Spinal cord (tissue), 10 donors: ENCODE measurements at places on chromosomes 2 and 18.

- no peak for DNase-seq
Measured at GRCh38 chr18:56380685-56381084, 257.7 kb downstream of the TXNL1 start.

GRCh38 chr2:5164776-5165525 lies 527.2 kb upstream of the SOX11 start:
- DNase-seq: no peak

GRCh38 chr2:233680361-233681045 lies 1.2 kb upstream of the UGT1A7 start:
- DNase-seq: no peak

- no peak for DNase-seq
Measured at GRCh38 chr2:162226836-162227235, 16.4 kb downstream of the FAP start.

DNA sequence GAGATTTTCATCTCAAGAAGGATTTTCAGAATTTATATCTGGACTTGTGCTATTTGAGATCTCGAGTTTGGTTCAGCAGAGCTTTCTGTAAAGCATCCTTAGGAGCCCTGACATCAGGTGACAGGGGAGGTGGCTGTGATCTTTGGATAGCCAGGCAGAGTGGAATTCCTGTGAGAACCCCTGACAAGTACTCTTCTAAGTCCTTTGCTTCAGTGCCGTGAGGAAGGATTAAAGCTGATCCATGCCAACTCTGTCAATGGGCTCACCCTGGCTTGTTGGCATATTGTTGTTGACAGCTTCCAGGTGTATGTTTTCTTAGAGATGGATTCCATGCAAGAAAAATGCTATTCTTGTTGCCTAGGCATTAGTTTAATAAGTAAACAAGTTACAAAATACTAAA lies 38.0 kb upstream of the NFE2L2 start:
- DNase-seq: no peak

- DNase-seq: no peak
Measured at GRCh38 chr2:30675758-30676157, 131.5 kb downstream of the CAPN13 start.

DNA sequence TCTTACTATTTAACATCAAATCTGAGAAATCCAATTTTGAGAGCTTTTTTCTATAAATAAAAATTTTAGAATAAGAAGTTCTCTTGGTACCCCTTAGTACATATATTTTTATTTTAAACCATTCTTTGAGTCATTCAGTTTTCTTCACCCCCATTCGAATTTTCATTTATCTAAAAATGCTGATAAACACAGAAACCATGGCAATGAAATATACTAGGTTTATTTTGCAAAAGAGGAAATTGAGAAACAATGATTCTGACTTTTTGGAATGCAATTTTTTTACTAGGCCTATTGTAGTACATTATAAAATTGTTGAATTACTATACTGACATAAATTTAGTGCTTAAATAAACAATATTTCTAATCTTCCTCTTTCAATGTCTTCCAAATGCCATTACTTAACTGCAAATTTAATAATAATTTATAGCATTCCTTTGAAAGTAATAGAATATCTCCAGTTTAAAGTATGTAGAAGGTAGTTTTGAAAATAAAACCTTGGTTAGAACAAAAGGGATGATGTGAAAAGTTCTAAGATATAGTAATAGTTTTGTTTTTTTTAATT lies 46.3 kb downstream of the TANK start:
- no peak for DNase-seq

GRCh38 chr2:199261239-199261638 lies 196.5 kb downstream of the SATB2 start:
- no peak for DNase-seq

GRCh38 chr18:23812546-23813440 lies 123.5 kb downstream of the LAMA3 start:
- no peak for DNase-seq

DNA sequence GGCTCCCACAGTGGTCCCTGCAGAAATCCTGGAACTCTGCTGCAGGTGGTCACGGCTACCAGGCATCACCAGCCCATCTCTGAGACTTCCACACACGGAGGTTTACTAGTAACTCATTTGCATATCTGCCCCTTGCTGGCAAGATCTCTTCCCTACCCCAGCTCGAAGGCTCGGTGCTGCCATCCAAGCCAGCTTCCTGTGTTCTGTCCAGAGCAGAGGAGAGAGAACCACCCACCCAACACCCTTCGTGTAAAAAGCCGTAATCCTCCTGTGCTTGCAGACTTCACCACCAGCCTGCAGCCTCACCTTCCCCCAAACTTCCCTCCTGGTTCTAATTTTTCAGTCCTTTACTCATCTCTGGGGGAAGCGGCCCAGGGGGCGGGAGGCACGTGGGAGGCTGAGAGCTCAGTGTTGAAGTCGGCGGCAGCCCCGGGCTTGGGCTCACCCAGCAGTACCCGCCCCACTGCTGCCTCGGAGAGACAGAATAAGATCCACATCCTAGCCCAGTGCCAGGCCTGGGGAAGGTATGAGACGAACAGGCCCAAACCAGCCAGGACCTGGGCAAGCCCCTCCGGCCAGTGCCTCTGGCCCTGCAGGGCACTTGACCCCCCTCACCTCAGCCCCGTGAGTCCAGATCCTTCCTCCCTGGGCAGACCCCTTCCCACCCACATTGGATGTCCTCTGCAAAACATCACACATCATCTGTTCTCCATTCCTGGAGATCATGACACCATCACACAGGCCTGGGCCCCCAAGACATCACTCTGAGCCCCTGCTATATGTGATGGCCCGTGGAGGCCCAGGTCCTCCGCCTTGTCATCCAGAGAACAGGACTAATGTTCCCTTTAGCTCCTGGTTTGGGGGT lies 145.8 kb upstream of the ID2 start:
- DNase-seq: no peak

DNA sequence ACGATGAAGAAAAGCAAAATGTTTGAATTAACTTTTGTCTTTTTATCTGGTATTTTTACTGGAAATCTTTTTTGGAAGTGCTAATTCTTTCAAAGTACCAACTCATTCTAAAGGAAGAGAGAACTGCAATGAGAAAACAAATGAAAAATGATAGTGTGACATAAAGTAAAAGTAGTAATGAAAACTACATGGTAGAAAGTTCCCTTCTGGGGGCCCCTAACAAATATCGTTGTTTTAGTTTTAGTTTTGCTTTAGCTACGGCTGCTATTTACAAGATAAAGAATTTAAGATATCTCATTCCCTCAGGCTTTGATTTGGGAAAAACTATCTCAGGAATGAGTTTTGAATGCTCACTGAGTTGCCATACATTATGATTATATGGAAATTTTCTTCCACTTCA lies 161.4 kb downstream of the XIRP2 start:
- DNase-seq: no peak

DNA sequence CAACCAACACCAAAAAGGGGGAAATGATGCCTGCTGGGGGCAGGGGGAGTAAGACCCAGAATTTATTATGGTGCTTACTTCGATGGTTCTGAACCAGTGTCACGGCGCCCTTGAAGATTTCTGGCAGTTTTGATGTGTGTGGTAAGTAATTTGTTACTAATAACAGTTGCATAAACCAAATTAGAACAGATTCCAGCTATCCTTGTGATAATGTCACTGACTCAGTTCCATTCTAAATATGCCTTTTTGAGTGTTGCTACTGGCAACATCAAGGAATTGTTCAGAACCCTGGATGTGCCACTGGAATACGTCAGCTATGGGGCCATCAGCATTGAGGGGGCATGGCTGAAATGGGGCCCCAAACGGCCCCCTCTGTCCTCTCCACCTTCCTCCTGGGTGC lies 11.6 kb downstream of the SAG start:
- no peak for DNase-seq

GRCh38 chr2:24409171-24409570 lies 48.8 kb upstream of the ITSN2 start:
- DNase-seq: no peak

GRCh38 chr2:28658369-28658768 lies 93.3 kb upstream of the PPP1CB start:
- DNase-seq: no peak

GRCh38 chr2:129248198-129248597 lies 731.3 kb upstream of the RAB6C start:
- DNase-seq: no peak

DNA sequence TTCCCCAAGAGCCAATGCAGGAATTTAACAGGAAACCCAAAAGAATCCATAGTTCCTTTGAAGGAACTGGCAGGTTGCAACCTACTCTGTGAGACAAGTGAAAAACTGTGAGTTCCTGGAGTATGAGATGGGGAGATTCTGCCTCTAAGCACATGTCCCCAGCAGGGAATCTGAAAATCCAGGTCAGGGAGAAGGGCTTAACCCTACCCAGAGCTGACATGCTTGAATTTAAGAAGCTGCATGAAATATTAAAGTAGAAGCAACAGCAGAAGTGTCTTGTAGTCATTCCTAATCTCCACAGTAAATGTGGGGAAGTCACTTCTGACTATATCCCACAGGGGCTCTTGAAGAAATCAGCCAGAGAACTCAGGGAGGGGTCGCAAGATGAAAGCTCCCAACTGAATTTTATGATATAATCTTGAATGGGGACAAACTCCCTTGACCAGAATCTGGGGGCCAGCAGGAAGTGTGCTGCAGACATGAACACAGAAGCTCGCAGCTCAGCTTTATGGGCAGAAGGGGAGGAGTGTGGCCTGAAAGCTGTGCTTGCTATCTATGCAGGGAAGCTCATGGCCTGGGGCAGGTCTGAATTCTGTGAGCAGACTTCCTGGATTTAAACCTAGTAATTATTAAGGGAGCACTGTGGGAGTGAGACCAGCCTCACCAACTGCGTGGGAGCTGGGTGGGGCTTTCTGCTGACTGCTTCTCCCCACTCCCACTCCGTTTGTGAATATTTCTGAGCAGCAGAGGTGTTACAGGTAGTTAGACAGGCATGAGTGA lies 184.1 kb upstream of the KYNU start:
- DNase-seq: no peak

DNA sequence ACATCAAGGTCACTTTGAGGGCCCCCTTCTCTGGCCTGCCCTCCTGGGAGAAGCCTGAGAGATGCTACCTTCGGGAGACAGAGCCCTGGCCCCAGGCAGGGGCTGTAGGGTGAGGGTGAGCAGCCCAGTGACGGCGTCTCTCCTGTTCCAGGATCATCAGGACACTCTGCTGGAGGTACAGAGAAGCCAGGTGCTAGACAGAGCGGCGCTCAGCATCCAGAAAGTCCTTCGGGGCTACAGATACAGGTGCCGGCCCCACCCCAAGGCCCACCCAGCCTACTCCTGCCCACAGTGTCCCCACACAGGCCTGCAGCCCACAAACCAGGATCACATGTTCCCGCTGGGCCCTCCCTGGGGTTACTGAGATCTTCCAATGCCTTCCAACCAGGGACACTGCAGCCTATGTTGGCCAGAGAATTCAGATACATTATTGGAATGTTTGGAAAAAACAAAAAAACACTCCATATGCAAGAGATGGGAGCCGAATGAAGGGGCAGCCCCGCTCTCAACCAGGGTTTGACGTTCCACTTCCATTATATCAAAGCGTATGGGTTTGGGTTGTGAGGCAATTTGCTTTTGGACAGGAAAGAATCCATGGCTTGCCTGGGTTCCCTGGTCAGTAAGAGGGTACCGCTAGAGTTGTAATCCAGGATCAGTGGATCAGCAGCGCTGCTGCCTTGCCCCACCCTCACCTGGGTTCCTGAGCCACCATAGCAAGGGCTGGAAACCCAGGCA lies 49.5 kb upstream of the GPR17 start:
- DNase-seq: no peak

- DNase-seq: no peak
Measured at GRCh38 chr2:72619626-72620025, 206.2 kb downstream of the EXOC6B start.

DNA sequence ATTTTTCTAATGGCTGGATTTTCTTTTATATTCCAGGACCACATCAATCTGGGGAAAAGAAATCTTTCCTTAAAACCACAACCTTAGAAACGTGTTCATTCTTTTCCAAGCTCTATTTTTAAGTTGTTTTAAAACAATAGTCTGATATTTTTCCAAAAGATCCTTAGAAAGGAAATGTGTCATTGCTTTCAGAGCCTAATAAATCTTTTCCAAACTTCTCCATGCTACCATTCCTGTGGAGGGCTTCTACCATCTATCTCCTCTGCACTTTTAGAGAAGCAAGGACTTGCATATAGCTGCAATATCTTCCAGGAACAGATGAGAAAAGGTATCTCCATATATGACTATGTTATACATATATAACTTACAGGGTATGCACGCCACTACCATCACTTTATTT lies 21.2 kb downstream of the WDFY1 start:
- DNase-seq: no peak

GRCh38 chr2:214077727-214078126 lies 333.1 kb upstream of the VWC2L start:
- DNase-seq: no peak

- no peak for DNase-seq
Measured at GRCh38 chr2:99811544-99811943, 321.7 kb upstream of the REV1 start.

DNA sequence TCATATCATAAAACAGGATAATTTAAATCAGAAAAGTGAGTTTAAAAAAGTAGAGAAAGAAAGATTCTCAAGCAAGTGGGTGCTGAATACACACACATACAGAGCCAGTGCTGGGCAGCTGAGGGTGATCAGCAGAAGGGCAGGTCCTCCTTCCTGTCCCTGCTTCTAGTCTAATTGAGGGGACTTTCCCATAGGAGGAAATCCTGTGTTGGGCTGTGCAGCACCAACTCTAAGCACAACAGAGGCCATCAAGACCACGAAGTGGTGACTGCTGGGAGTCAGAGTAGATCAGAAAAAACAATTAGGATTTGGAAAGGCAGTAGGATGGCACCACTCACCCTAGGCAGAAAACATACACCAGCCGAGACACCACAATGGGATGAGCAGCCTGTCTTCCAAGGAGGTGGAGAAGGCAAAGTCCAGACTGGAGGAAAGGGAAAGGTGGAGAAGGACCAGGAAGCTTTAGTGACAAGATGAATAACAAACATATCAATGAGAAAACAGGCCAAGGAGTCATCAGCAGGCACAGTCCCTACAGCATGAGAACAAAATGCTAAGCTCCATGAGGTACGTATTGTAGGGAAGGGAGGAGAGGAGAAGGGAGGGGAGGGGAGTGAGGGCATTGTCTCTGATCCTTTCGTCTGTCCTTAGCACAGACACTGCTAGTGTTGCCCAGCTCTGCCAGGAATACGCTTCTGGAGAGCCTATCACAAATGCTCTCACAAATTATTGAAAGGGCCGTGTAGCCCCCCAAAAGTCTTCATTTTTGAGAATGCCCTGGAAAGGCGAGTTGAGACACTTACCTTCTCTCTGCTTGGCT lies 16.7 kb upstream of the MSGN1 start:
- no peak for DNase-seq

DNA sequence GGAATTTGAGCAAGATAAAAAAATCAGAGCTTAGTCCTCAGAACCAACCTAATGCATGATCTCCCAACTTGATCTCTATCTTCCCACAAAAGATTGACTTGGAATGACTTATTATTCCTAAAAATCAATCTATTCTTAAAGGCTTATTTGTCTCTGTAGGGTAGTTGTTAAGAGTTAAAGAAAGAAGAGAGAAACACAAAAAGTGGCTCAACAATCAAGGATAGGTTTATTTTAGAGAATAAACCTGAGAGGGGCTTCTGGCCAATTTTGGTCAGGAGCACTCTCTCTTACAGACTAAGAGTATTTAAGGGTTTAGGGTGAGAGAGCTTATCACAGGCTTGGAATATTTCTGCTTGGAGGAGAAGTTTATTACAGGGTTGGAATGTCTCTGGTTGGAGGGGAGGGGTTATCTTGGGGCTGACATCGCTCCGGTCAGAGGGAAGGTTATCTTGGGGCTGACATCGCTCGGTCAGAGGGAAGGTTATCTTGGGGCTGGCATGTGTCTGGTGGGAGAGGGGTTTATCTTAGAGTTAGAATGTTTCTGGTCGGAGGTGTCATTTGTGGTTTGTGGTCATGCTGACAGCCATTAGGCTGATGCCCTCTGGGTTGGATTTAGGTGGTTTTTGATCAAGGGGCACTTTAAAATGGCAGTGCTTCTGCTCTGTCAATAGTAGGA lies 2.4 kb upstream of the MFF start:
- no peak for DNase-seq
